ENCODE measurements at places on chromosomes 4 and X.

DNA sequence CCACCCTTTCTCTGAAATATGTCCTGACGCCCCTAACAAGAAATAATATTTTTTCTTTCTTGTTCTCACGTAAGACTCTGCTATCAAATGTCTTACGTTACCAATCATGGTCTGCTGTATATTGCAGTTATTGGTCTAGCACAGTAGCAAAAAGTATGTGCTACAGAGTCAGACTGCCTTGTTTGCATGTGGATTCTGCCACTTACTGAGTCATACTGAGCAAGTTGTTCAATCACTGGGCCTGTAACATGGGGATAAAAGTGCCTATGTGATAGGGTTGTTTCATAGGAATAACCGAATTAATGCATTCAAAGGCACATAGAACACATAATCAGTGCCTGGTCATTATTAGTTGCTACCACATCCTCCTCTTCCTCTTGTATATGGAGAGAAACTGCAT is 14.1 kb downstream of the RPGR start:
- no peak for DNase-seq

DNA sequence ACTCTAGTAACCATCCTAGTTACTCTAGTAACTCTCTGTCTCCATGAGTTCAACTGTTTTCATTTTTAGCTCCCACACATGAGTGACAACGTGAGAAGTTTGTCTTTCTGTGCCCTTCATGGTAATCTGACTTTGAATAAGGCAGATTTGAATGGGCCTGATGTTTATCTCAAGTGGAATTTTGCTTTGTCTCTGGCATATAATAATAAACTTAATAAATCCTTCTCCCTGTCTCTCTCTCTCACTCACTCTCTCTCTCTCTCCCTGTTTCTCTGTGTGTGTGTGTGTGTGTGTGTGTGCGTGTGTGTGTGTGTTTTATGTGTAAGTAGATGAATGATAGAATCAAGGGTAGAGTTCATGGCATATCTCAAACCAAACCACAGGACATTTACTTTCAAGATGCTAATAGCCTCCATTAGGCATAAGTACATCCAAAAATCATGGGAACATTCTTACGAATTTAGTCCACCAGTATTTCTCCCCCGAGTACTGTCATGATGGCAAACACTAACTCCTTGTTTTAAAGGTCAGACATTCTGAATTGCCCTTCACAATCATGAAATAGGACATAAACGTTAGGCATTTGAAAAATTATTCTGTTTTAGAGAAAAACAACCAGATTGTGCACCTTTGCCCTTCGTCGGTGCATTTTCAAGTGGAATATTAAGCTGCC is 193.1 kb downstream of the SPATA18 start:
- no peak for DNase-seq

- DNase-seq: no peak
Measured at GRCh38 chr4:131248314-131248713, 1900.8 kb upstream of the PCDH10 start.

- peak; percentile 25 for DNase-seq
Measured at GRCh38 chr4:101790521-101791181, at the start of gene BANK1. BANK1 (plus strand) TSS chr4:101790730; CDS start chr4:101790881, 151 bp downstream.

- peak; percentile 74 for DNase-seq
Measured at GRCh38 chr4:15100994-15101695, 98.9 kb downstream of the CPEB2 start.

All from head of caudate nucleus (tissue), 42 donors.